NCI-H2081 (cell line): ENCODE measurements at places on chromosomes 1 and 21.

DNA sequence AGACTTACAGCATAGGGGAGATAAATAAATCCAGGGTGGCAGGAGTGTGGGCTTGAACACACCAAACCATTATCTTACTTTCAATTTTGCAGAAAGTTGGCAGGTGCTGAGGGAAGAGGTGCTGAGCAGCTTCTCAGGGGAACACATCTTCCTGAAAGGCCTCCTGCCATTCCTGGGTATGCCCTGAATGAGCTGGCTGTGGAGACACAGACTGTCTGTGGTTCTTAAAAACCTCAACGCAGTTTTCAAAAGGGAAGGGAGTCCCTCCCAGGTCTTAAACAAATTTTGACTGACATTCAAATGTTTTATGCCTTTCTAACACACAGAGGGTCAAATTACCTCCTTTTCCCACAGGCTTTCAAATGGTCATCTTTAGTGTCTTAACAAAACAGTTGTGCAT lies 166.9 kb downstream of the TNFSF18 start:
- no peak for DNase-seq

GRCh38 chr1:227328405-227329019 lies 10.2 kb upstream of the CDC42BPA start:
- DNase-seq = no peak

DNA sequence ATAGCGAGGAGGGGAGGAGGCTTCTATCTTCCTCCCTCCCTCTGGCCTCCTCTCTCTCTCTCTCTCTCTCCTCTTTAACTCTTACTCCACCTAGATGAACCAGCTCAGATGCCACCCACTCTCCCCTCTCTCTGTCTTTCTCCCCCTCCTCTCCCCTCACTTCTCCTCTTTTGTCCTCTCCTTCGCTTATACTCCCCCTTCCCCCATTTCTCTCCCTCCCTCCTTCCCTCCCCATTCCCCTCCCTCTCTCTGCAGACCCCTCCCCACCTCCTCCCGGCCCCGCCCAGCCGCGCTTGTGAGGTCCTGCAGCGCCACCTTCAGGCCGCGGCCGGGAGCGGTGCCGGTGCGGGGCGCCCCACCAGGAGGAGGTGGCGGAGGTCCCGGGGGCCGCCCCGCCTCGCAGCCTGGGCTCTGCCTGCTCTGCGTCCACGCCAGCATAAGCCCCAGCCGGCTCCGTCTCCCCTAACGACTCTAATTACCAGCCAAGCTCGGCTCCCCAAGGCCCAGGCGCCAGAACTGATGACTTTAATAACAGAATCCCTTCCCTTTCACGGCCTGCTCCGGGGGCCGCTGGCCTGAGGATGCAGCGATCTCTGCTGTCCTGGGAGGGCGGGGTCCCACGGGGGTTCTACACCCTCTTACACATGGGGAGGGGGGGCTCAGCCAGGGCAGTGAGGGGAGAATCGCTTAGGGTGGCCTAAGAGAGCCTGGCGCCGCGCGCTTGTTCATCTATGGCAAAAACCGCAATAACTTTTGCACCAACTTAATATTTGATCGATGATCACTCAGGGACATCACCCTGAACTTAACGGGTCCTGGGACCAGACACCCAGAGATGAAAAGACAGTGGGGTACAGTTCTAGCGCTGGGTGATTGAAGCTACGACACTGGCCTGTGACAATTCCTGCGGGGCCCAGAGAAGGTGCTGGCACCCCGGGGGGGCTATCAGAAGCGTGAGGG lies 637.3 kb downstream of the MATN1 start:
- DNase-seq = no peak

DNA sequence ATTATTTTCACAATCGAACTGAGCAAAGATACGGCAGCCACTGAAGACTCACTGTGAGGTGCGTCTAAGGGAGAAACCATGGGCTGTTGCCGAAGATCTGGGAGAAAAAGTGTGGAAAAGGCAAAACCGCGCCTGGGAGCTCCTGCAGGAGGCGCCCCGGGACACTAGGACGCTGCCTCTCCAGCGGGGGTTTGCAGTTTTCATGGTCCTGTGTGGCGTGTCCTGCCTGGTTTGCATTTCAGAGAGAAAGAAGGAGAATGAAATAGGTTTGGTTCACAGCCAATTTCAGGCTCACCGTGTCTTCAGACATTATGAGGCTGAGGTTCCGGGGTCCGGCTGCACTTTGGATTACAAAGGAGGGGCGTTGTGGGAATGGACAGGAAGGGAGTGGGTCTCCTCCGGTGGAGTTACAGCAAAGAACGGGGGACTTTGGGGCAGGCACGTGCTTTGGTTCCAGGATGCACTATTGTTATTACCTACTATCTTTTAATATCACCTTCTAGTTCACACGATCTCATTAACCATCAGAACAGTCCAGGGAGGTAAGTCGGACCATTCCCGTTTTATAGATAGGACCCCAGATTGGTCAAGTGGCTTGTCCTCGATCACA lies 179.8 kb downstream of the DYRK1A start:
- no peak for DNase-seq

GRCh38 chr1:161121834-161122233 lies 3.9 kb downstream of the NIT1 start:
- no peak for DNase-seq

- no peak for DNase-seq
These were observed 153.4 kb downstream of the LIPI start for GRCh38 chr21:14057313-14057712.

GRCh38 chr1:151192047-151192446 lies 2.0 kb upstream of the VPS72 start:
- DNase-seq = no peak

DNA sequence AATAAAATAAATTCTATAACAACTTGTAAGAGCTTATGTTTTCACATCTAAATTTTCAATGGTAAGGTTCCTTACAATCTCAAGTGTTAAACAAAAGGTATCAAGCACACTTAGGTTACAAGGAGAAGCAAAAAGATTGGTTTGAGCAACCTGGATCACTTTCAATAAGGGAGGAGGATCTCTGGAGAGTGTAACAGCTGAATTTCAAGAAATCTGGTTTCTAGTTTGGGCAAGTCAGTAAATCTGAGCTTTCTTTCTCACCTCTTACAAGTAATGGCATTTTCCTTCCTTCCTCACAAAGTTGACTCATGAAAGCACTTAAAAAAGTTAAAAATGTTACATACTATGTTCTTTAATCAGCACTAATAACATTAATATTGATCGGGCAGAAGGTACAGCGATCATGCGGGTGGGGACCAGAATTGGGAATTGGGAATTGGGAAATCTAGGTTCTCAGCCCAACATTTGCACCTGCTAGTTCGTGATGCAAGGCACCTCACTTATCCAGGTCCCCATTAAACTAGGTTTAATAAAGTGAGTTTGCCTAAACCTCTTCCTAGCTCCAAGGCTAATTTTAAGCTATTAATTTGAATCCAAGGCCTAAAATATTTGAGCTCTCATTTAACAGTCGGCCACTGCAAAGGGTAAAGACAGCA lies 3.1 kb downstream of the NUCKS1 start:
- DNase-seq = no peak
